ENCODE measurements at places on chromosomes 7 and 10.

DNA sequence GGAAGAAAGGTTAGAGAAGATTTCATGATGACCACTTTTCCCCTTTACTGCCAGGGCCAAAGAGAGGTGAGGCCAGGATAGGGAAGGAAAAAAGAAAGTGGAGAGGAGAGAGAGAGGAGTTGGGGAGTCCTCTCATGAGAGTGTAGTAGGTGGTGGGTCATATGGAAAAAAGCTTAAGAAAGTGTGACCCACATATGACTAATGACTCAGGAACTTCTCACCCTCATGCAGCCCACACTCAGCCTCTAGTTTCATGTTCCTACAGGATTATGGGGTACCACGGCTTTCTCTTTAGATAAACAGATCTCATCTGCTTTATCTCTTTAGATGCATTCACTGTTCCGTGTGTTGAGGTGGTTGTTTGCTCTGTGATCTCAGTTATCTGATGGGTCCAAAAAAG lies 462.5 kb upstream of the IGFBP3 start:
- no peak for DNase-seq

- no peak for DNase-seq
These were observed 74.0 kb downstream of the JMJD1C start for GRCh38 chr10:63391812-63392211.

- no peak for DNase-seq
These were observed 62.0 kb upstream of the NRBF2 start for GRCh38 chr10:63071145-63071544.

DNA sequence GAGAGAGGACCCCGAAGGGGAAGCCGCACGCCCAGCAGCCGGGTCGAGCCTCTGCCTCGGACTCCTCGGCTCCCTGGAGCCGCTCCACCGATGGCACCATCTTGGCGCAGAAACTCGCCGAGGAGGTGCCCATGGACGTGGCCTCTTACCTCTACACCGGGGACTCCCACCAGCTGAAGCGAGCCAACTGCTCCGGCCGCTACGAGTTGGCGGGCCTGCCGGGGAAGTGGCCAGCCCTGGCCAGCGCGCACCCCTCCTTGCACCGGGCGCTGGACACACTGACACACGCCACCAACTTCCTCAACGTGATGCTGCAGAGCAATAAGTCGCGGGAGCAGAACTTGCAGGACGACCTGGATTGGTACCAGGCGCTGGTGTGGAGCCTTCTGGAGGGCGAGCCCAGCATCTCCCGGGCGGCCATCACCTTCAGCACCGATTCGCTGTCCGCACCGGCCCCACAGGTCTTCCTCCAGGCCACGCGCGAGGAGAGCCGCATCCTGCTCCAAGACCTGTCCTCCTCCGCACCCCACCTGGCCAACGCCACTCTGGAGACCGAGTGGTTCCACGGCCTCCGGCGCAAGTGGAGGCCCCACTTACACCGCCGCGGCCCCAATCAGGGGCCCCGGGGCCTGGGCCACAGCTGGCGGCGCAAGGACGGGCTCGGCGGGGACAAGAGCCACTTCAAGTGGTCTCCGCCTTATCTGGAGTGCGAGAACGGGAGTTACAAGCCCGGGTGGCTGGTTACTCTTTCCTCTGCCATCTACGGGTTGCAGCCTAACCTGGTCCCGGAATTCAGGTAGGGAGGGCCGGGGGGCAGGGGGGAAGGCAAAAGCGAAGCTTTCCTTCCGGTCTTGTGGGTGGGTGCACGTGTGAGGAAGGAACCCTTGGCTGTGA lies 973 bp downstream of the GPR158 start:
- no peak for DNase-seq

GRCh38 chr10:121644501-121644900 lies 46.3 kb upstream of the FGFR2 start:
- DNase-seq, result no peak

DNA sequence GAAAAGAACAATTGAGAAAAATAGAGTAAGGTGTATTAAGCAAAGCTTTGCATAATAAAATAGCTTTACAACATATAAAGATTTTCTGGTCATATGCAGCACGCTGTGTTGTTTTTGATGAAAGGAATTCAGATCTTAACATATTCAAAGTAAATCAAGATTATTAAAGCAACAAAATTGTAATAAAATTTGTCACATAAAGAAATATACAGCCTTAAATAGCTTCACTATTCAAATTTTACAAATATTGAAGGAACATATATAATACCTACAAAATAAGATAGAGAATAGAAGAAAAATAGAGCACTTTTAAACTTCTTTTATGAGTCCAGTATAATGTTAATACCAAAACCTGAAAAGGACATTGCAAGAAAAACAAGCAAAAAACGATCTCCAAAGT lies 749.1 kb upstream of the POT1 start:
- no peak for DNase-seq

- DNase-seq, result no peak
These were observed 164.6 kb upstream of the KCND2 start for GRCh38 chr7:120108376-120108775.

GRCh38 chr7:17846935-17847334 lies 93.4 kb downstream of the SNX13 start:
- DNase-seq, result no peak

- no peak for DNase-seq
These were observed 16.5 kb downstream of the SGPL1 start for GRCh38 chr10:70832221-70832620.

DNA sequence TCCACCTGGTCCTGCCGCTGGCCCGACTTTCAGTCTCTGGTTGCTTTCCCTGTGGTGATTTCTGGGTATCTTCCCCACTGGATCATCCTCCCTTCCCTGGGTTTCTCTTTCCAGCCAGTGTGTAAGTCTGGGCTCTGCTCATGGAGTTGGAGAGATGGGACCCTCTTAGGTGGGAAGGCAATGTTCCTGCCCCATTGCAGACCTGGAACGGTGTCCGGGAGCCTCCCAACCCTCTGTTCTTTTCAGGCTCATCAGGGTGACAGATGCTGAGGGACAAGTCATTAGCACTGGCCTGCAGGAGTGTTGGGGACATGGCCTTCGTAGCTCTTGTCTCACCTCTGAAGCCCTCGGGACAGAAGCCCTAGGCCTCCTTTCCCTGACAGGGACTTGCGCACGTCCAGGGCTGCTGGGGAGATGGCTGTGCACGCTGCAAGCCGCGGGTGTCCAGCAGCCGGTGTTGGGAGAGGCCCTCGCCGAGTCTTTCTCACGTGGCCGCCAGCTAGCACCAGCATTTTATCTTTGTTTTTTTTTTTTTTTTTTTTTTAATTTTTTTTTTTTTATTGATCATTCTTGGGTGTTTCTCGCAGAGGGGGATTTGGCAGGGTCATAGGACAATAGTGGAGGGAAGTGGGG lies 17.2 kb downstream of the ZNF783 start:
- no peak for DNase-seq

GRCh38 chr7:104272767-104273384 lies 55.5 kb upstream of the LHFPL3 start:
- no peak for DNase-seq

- no peak for DNase-seq
These were observed 184.9 kb downstream of the PPP1R9A start for GRCh38 chr7:95092324-95092723.

DNA sequence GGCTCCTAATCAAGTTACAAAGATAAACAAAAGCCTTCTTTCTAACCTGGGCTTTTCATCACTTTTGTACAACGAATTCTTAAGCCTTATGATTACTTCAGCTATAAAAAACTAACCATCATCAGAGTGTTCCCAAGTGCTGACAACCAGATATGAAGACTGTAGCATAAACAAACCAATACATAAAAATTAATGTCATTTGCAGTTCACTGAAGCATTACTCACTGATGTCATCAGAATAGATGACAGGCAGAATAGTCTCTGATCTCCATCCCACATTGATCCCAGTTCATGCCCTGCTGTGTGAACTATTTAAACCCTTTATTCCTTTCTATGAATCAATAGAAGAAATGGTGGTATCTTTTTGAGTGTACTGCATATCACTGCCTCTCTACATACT lies 84.4 kb downstream of the DNAJC1 start:
- DNase-seq, result no peak

DNA sequence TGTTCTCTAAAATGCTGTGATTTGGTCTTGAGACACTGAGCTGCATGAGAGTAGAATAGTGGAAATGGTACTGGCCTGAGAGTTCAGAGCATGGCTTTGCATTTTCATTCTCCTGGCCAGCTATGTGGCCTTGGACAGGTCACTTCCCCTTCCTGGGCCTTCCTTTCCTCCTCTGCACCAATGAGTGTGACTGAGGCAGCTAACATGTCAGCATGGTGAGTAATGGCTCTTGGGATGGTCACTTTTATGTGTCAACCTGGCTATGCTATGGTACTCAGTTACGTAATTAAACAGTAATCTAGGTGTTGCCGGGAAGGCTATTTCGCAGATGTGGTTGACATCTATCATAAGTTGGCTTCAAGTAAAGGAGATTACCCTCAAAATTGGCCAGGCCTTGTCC lies 109.3 kb downstream of the RTKN2 start:
- DNase-seq, result no peak

GRCh38 chr7:156929789-156930539 lies 19.5 kb upstream of the NOM1 start:
- no peak for DNase-seq

DNA sequence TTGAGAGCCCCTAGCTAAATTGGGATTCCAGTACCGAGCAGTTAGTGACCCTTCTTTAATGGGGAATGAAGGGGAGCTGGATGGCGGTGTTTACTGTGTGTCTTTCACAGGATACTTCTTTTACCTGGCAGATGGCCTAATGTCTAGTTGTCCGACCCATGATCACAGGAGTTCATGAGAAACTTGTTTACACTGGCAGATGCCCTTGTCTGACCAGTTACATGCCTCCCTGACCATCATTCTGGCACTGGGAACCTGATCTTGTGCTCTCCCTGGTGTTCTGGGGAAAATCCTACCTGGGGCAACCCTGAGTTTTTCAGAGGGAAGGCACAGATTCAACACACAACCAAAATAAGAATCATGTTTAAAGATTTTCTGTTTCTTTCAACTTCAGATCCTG lies 120.1 kb upstream of the SLC13A1 start:
- DNase-seq, result no peak

DNA sequence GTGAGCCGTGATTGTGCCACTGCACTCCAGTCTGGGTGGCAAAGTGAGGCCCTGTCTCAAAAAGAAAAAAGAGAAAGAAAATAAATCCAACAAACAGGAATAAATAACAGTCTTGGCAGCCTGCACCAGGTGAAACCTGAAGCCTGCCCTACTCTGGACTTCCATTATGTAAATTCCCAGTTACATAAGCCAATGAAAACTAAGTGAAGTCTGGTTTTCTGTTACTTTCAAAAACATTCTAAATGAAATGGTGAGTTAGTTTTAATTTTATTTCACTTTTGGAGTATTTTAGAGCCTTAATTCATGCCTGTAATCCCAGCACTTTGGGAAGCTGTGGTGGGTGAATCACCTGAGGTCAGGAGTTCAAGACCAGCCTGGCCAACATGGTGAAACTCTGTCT lies 22.5 kb upstream of the HIBADH start:
- no peak for DNase-seq

DNA sequence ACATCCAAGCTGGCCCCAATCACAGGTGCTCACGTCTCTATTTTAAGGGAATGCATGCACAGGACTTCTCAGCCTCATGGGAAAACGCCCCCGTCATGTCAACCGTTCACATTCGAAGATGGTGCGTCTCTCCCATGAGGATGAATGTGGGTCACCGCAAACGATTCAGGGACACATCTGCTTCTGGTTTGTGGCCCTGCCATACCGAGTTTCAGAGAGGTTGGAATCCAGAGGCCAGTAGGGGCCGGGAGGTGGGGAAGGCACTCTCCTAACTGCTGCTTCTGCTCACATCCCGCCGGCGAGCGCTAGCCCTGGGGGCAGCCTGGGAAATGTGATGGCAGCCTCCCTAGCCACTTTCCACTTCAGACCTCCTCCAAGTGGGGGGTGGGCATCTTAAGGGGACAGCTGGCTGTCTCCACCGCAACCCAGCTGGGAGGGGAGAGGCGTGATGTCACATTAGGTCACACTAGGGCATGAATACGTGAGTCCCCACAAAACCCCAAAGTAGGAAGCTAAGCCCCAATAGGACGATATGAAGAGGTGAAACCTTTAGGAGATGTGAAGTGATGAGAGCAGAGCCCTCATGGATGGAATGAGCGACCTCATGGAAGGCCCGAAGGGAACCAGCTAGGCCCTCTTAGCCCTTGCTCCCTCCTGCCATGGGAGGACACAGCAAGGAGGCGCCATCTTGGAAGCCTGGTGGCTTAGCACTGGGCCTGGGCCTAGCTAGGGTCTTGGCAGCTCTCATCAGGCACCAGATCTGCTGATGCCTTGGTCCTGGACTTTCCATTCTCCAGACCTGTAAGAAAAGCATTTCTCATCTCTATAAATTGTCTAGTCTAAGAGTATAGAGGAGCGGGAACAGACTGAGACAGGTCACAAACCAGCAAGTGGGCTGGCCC lies 107.8 kb downstream of the TCERG1L start:
- no peak for DNase-seq

DNA sequence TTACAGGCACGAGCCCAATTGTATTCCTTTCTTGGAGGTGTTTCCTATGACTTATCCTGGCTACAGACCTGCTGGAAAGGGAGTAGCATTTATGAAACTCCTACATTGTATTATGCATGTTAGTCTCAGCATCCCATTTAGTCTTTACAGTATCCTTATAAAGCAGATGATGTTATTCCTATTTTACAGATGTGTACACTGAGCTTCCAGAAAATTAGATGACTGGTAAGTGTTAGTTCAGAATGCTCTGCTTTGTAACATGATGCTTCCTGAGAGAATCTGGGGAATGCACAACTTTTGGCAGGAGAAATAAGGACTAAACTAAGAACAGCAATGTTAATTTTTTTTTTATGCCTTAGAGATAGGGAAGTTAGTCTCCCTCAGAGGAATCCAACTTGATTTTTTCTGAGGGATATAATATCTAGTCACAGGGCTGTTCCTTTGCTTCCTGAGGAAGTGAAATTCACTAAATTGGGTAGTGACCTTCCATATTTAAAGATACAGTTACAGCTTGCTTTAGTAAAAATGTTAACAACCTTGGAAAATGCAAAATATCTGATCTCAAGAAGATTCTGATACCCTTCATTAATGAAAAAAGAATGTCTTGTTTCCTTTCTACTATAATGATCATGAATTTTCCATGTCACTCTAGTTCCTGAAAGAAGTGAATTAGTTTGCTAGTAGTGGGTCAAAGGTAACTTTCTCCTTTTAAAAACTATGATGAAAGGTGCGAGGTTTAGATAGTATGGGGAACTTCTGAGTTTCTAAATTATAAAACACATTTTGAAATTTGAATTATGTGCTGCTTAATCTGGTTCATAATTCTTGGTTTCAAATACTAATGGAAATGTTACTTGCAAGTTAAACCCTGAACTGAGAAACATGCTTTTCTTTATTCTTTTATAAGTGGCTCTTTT lies 194.0 kb upstream of the PRPS1L1 start:
- DNase-seq, result no peak

GRCh38 chr7:91088691-91089090 lies 175.5 kb upstream of the FZD1 start:
- no peak for DNase-seq

- no peak for DNase-seq
These were observed 218.5 kb downstream of the SNX13 start for GRCh38 chr7:17721736-17722285.

DNA sequence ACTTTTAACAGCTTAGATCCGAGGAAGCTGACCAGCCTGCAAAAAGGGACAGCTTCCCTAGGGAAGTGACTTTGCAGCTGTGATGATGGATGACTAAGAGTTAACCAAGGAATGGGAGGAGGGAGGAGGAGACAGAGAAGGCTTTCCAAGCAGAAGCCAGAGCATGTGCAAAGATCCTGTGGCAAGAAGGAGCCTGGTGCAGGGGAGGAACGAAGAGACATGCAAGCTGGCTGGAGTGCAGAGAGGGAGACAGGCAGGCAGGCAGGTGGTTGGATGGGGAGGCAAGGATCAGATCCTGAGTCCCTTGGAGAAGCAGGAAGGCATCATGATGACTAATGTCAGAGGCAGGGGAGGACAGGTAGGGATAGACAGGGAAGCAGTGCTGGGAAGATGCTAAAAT lies 148.8 kb downstream of the PFKFB3 start:
- DNase-seq, result no peak

All from activated CD4-positive, alpha-beta T cell treated with anti-CD3 and anti-CD28 coated beads for 24 hours (primary cell).